ENCODE measurements at places on chromosomes 16 and 17. TPM values are rescaled to one million over a fixed set of nuclear protein-coding genes. Genes with fewer than 3 reads are reported as not detected.

The SLFN11 gene
- 0.53 TPM for total RNA-seq

The CYB5D1 gene
- total RNA-seq = 14.0 TPM

The HEATR9 gene
- not detected for total RNA-seq

The KRT32 gene
- not detected for total RNA-seq

The LITAFD gene
- total RNA-seq = not detected

- H3K4me3 ChIP-seq = no peak overlapping the region
- H3K4me1 ChIP-seq = no peaks in the 10 kb centered on the region
- peaks cover 3% of the 10 kb centered on the region for H3K36me3 ChIP-seq
- no peak overlapping the region for H3K27ac ChIP-seq
- no peak for DNase-seq
Measured at GRCh38 chr17:13153036-13153435, 135.2 kb upstream of the ELAC2 start.

DNA sequence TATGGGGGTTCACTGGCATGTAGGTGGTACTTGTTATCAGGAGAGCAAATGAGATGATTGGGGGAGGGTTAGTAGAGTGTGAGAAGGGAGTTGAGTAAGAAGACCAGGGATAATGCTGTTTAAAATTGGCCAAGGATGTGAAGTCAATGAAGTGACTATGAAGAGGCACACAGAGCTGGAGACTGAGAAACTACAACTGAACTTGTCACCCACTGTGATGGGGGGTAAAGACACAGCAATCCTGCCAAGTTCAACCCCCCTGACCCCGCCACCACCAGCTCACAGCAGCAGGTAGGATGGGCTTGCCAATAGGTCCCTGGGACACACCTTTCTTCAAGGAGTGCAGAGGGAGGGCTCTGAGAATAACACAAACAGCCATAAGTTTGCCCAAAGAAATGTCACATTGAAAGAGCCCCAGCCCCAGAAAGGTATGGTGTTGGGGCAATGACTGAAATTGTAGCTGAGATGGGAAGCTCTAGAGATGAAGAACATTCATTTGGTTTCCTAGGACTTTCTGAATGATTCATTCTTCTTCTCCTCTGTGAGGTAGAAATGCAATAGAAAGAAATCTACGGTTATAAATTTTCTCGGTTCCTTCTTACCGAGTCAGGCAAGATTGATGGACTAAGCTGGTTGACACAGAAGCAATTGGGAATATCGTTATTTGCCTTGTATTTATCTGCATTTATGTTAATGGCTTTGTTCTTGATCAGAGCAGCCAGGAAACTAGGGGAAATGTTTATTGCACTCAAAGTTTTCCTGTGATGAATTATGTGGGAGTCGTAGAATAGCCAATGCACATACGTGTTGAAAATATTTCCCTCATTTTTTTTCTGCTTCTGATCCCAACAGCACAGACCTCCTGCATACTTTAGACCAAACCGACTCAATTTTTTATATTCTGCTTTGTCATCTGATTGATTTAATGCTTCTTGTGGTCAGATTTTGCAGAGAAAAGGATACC lies 595.2 kb upstream of the CDH11 start:
- no peak overlapping the region for H3K4me3 ChIP-seq
- peaks cover 7% of the 10 kb centered on the region for H3K27me3 ChIP-seq
- H3K27ac ChIP-seq = no peak overlapping the region
- no peaks in the 10 kb centered on the region for H3K36me3 ChIP-seq
- peaks cover 31% of the 10 kb centered on the region for H3K4me1 ChIP-seq
- DNase-seq = no peak

DNA sequence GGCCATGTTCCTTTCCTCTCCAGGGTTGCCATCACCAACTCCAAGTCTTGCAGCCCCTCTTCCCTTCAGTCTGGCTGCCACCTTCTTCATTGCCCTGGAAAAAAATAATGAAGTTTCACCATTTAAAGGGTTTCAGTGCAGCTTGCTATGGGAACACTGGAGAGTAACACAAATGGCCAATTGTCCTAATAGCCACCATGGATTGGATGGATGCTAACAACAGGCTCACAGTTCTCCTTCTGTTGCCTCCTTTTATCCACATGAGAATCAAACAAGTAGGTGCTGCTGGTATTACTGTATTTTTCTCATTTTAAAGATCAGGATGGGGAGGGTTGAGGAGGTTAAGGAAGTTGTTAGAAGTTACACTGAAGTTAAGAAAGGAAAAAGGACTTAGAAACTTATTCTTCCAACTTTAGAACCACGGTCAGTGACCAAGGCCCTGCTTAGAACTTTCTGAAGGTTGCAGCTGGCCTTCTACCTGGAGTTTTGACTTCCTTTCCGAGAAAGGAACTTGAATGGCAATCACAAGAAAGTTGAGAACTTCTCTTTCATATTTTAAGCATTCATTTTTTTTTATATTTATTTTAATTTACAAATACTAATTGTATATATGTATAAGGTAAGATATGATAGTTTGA lies 198.0 kb upstream of the MAF start:
- no peak overlapping the region for H3K27ac ChIP-seq
- H3K36me3 ChIP-seq = no peaks in the 10 kb centered on the region
- H3K4me1 ChIP-seq = peaks cover 23% of the 10 kb centered on the region
- no peaks in the 10 kb centered on the region for H3K27me3 ChIP-seq

DNA sequence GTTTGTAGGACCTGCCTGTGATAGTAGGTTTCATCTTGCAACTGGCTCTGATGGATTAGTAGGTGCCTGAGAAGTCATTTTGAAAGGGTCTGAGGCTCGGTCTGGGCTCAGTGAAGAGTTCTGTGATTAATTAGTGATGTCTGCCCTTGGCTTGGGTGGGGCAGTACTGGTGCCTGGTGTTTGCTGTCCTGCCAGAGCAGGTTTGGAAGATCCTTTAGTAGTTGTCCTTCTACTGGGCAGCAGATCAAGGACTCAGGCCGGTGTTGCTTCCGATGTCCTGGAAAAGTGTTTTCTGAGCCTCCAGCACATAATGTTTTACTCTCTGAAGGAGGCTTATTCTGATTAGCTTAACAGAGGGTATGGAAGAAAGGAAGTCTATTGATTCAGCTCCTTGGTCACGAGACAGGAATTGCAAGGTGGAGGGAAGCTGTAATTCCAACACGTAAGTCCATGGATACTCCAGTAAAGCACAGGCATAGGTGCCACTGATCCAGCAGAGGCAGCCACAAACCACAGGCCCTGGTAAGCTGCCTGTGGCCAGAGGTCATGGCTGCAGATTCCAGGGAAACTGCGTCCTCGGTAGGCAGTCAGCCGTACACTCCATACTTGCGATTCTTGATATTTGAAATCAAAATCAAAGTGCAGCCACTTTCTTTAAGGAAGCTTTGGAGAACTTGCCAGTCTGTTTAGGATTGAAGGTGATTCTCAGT lies 18.7 kb downstream of the HLF start:
- no peaks in the 10 kb centered on the region for H3K27me3 ChIP-seq
- no peaks in the 10 kb centered on the region for H3K36me3 ChIP-seq
- peaks cover 13% of the 10 kb centered on the region for H3K4me1 ChIP-seq
- H3K27ac ChIP-seq = no peak overlapping the region
- no peak overlapping the region for H3K4me3 ChIP-seq
- no peak for DNase-seq

GRCh38 chr16:84088695-84089395 lies 27.9 kb downstream of the MBTPS1 start:
- DNase-seq = no peak
- no peaks in the 10 kb centered on the region for H3K27me3 ChIP-seq
- H3K36me3 ChIP-seq = peaks cover 61% of the 10 kb centered on the region
- no peaks in the 10 kb centered on the region for H3K4me1 ChIP-seq
- H3K27ac ChIP-seq = no peak overlapping the region

DNA sequence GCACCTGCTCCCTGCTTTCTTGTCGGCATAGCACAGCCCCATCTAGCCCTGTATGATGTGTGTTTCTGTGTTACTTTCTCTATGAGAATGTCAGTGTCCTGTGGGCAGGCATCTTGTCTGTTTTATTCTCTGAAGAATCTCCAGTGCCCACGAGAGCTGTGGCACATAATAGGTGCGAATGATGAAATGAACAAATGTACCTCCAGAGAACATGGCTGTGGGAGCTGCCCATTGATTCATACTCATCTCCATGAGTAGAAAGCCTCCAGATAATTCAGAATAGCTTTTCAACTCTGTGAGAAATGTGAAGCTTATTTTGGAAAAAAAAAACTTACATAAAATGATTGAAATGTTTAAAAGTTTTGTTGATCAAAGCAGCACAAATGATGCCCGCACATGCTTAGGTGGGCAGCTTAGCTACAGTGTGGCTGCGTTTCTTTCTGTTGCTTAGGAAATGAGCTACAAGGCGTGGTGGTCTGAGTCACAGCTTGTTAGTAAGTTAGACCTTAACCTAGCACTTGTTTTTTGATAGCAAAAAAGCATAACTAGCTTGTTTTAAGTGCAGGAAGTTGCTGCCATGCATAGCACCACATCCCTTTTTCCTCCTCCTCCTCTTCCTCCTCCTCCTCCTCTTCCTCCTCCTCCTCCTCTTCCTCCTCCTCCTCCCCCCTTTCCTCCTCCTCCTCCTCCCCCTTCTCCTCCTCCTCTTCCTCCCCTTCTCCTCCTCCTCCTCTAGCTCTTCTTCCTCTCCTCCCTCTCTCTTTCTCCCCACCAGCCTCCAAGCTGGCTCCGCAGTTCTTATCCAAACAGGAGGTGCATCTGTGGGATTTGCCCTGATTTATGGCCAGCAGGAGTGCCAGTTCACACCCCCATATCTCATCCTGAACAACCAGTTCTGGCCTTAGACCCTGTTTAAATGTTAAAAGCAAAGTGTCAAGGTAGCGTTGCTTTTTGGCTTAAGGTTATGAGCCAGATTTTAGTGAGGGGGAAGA lies 221.5 kb downstream of the IRF8 start:
- H3K4me1 ChIP-seq = peaks cover 14% of the 10 kb centered on the region
- H3K27ac ChIP-seq = no peak overlapping the region
- no peaks in the 10 kb centered on the region for H3K27me3 ChIP-seq
- no peak for DNase-seq
- H3K4me3 ChIP-seq = no peak overlapping the region

DNA sequence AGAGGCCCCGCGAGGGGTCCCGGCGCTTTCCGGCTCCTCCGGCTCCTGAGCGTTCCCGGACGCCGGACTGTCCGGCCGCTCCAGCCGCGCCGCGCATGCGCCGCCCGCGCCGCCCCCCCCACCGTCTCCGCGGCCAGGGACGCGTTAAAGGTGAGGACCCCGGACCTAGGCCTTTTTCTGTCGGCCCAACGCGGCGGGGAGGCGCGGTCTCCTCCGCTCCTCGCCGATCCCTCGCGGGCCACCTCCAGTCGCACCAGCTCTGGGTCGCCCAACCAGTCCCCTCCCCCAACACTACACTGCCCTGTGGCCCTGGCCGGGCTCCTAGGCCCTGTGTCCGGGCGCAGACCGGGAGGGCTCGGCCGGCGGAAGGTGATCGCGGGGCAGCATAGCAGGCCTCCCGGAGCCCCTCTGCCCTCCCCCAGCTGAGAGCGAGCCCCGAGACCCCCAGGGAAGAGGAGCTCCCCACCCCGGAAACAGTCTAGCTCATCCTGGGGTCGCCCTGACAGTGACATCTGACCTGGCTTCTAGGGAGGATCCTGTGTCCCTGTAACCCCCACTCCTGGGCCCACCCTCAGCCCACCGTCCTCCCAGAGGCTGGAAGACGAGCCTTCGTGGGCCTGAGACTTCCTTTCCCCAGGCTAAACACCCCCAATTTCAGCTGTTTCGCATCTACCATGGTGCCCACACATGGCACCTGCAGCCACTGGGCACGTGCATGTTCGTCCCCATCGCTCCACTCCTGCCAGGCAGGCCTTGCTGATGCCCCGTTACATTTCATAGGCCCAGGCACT lies 14.7 kb upstream of the BCAR1 start:
- peaks cover 39% of the 10 kb centered on the region for H3K4me1 ChIP-seq
- no peaks in the 10 kb centered on the region for H3K36me3 ChIP-seq
- DNase-seq = peak; percentile 90
- H3K27ac ChIP-seq = peak overlapping the region; percentile 90
- peak overlapping the region; percentile 74 for H3K4me3 ChIP-seq

DNA sequence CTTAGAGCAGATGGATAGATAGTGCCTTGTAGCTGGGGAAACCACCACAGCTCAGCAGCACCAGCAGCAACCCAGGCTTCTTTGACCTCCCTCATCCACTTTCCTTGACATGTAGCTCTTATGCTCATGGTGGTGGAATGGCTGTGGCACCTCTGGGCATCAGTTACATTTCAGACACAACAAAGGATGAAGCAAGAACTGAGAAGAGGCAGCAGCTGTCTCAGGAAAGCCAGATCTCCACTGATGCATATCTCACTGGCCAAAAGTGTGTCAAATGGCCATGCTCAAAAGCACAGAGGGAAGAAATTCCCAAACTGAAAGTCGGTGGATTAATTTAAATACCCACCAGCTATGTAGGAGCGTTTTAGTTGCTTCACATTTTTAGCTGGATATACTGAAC lies 671.4 kb upstream of the SALL1 start:
- H3K36me3 ChIP-seq = no peaks in the 10 kb centered on the region
- no peaks in the 10 kb centered on the region for H3K4me1 ChIP-seq
- H3K27ac ChIP-seq = no peak overlapping the region
- DNase-seq = no peak

DNA sequence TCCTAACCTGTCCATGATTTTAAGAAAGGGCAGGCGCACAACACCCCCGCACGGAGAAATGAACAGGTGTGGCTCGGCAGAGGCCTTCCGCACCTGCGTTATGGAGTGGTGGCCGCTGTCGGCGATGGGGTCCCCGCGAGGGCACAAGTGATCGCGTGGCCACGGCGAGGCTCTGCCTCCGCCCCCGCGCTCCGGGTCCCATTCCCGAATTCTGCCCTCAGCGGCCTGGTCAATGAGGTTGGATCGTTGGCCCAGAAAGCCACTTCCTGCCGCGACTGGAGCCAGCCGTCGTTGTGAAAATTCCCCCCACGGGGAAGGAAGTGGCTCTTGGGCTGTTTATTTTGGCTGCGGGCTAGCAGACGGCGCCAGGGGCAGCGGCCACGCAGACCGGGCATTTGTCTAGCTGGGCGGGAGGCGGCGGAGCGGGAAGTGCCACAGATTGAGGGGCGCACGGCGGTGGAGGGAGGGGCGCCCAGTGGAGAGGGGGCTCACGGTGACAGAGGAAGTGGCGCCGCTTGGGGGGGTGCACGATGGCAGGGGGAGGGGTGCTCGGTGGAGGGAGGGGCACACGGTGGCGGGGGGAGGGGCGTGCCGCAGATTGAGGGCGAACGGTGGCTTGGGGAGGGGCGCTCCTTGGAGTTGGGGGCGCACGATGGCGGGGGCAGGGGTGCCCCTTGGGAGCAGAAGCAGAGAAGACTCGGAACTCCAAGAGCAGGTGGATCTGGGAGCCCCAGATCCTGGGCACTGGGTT lies 25.0 kb downstream of the MRC2 start:
- DNase-seq = peak; percentile 52
- peaks cover 5% of the 10 kb centered on the region for H3K36me3 ChIP-seq
- H3K4me1 ChIP-seq = peaks cover 35% of the 10 kb centered on the region
- peak overlapping the region; percentile 85 for H3K4me3 ChIP-seq
- H3K27me3 ChIP-seq = peaks cover 10% of the 10 kb centered on the region
- peak overlapping the region; percentile 38 for H3K27ac ChIP-seq
